Activated CD8-positive, alpha-beta memory T cell treated with anti-CD3 and anti-CD28 coated beads, Interleukin-2, amount 50 U/mL, for 4 hours (primary cell): ENCODE measurements at places on chromosomes 5 and 9.
A peak's percentile ranks its signal among the peaks of the same experiment; 100 is the strongest.

GRCh38 chr5:107147589-107147988 is 523.1 kb downstream of the EFNA5 start:
- DNase-seq, result no peak

DNA sequence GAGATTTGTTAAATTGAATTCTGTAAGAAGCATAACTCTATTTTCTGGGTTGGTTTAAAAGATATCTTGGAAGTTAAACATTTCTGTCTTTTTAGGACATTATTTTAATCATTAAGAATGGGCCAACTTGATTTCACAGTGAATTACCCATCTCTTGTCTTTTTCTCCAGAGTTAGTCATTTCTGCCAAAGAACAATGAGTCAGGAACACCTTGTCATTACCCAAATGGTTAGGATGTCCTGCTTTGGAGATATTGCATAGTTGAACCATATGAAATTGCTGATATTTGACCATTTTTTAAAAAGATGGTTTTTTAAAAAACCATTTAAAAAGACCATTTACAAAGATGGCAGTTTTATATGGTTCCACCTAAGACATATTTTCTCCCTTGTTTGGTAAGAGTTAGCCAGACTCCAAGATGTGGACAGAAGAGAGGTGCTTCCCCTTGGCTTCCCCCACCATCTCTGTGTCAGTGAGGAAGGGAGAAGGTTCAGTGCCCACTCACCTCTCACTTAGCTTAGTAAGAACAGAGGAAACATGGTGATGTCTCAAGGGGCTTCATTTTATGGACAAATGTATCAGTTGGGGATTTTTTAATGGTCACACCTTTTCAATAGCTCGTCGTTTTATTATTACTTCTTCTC is 103.0 kb downstream of the PCSK1 start:
- no peak for DNase-seq

- no peak for DNase-seq
Observed at GRCh38 chr5:125045646-125046045, 299.2 kb upstream of the ZNF608 start.

DNA sequence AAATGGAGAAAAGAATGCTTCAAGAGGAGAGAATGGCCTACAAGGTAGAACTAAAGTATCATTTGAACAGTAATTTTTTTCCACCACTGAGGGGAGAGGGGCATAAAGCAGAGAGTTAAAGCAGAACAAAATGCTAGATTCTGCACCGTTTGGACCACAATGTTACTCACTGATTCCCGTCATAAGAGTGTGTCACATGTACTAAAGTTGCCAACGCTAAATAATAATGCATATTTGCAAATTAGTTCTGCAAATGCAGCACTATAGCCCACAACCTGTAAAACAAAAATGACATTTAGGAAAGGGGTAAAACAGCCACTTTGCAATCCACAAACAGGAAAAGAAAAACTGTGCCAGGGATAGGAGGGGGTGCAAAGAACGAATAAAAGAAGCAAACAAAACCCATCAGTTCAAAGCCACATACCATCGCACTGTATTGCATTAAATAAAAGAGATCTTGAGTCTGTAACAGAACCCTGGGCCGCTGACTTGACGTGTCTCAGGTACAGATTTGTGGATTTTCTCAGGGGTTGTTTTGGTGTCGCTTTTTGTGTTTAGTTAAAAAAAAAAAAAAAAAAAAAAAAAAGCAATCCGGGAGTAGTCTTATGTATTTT is 7.7 kb upstream of the NFIB start:
- no peak for DNase-seq

DNA sequence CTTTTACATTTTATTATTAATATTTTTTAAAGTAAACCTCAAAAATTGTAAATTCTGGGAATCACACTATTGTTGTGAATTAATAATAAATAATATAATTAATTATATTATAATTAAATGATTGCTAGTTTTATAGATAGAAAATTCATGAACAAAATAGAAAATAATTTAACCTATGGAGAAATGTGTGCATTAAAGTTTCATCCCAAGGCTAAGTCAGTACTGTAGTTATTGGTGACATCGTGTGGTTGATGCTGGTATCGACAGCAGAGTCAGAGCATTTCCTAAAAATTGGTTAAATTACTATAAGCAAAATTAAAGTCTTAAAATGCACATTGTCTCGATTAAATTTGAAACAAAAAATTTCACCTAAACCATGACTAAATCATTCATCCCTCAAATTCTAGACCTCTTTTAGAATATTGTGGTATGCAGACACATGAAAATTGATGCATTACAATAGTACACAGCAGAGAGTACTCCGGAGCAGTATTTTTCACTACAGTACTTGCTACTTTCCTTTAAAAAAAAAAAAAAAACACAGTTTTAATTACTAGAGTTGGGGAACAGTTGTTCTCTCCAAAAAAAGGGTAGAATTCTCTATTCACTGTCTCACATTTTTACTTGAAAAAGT is 73.9 kb downstream of the RORB start:
- DNase-seq, result no peak

DNA sequence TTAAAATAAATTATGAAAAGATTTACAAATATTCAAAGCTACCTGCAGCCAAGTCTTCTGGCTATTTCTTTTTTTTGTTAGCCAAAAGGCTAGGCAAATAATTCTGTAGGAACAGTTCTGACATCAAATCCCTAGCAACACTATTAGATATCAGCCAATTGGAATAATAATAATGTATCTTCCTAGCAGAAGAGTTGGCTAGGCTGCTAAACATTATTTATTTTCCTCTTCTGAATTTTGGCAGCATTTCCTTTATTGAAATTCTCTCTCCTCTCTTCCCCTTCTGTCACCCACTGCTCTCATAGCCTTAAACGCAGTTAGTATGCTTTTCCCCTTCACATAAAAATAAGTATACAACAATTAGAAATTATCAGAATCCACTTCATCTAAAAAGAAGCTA is 42.6 kb downstream of the ZDHHC21 start:
- DNase-seq, result no peak

DNA sequence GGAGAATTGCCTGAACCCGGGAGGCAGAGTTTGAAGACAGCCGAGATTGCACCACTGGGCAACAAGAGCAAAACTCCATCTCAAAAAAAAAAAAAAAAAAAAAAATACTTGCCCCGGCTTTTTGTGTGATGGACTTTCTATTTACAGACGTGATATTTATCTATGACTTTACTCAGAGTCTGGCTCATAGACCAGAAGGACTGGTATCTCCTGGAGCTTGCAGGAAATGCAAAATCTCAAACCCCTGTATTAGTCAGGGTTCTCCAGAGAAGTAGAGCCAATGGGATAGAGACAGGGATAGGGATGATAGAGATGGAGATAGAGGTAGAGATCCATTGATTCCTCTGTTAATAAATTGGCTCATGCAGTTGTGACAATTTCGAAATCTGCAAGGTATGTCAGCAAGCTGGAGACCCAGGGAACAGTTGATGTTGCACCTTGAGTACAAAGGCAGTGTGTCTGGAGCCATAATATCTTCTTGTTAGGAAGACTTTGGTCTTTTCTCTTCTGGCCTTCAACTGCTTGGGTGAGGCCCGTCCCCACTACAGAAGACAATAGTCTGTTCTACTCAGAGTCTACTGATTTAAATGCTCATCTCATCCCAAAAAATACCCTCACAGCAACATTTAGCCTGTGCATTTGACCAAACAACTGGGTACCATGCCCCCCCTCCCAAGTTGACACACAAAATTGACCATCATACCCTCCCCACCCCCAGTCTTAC is 195.4 kb upstream of the MSX2 start:
- no peak for DNase-seq

- no peak for DNase-seq
Observed at GRCh38 chr9:93136011-93136440, 2.0 kb upstream of the NINJ1 start.

GRCh38 chr9:127612939-127613582 is 984 bp downstream of the STXBP1 start:
- DNase-seq, result peak; percentile 30

DNA sequence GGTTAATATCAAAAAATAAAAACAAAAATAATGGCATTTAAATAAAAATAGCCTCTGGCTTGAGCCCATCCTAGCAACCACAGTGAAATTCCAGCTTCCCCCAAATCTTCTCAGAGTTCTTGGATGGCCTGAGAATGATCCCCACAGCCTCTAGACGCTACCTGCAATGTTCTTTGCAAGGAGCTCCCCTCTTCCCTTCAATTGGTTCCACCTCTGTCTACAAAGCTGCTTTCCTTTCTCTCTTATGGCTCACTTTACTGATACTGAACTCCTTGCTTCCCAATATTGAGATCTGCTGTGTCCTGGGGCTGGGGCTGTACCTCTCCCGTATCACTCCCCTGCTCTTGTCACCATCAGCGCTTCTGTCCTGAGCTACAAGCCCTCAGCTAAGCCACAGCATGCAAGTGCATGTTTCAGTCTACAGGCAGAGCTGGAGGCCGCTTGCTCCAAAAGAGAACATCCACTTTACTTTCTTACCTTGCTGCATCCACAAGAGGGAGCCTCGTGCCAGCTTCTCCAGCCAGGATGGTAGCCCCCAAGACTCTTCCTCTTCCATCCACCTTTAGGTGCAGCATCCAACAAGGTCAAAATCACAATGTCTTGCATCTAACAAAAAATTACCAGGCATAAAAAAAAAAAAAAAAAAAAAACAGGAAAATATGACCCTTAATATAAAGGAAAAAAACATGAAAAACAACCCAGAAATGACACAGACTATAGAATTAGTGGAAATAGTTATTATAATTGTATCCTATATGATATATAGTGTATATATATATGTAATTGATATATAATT is 57.4 kb upstream of the PRSS3 start:
- no peak for DNase-seq

GRCh38 chr5:109650493-109650892 is 39.2 kb upstream of the MAN2A1 start:
- DNase-seq, result no peak
